ENCODE measurements at places on chromosomes 2 and 18. TPM values are rescaled to one million over a fixed set of nuclear protein-coding genes. Genes with fewer than 3 reads are reported as not detected.

Gene UGT1A10
- not detected for polyA plus RNA-seq

Gene ANKRD62
- not detected for polyA plus RNA-seq

Gene TRIM43
- 0.23 TPM for polyA plus RNA-seq

- H3K4me3 ChIP-seq: no peak overlapping the region
- H3K27me3 ChIP-seq: no peaks in the 10 kb centered on the region
- H3K4me1 ChIP-seq: peaks cover 36% of the 10 kb centered on the region
- no peak for DNase-seq
- peak overlapping the region; percentile 2 for H3K27ac ChIP-seq
- no peaks in the 10 kb centered on the region for H3K36me3 ChIP-seq
Observed at GRCh38 chr2:216700781-216701180, 5.4 kb upstream of the IGFBP5 start.

GRCh38 chr18:29841631-29842030, 1200.9 kb downstream of the DSC3 start:
- H3K4me3 ChIP-seq: no peak overlapping the region
- no peak for DNase-seq
- H3K27ac ChIP-seq: no peak overlapping the region
